HS-27A (cell line): ENCODE measurements at places on chromosomes 16 and 17.

GRCh38 chr17:45225051-45225700 lies 3.5 kb downstream of the FMNL1 start:
- no peak for DNase-seq

GRCh38 chr17:68006797-68007196 lies 10.5 kb upstream of the C17orf58 start:
- DNase-seq = no peak

DNA sequence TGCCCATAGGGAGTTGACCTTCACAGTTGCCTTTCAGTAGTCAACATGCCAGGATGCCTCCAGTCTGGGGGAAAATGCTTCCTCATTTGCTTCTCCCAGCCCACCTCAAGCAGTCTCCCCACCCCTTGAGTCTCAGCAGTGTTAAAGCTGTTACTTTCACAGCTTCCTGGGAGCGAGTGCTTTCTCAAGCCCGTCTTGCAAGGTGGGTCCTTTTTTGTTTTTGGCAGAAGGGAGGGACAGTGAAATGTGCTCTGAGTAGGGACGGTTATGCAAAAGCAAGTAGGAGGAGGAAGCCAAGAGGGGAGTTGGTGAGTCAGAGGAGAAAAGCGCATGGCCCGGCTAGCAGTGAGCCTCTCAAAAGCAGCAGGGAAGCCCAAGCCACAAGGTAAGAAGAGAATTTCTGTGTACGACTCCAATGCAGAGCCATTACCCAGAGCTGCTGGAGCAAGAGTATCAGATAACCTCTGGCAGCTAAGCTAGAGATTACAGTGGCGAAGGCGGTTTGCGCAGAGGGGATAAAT lies at the start of gene CHST4:
Gene CHST4 (plus strand): TSS at position 316 of the 521 bp plus-strand sequence. CDS start 10,252 bp downstream, outside the sequence.
- no peak for DNase-seq

DNA sequence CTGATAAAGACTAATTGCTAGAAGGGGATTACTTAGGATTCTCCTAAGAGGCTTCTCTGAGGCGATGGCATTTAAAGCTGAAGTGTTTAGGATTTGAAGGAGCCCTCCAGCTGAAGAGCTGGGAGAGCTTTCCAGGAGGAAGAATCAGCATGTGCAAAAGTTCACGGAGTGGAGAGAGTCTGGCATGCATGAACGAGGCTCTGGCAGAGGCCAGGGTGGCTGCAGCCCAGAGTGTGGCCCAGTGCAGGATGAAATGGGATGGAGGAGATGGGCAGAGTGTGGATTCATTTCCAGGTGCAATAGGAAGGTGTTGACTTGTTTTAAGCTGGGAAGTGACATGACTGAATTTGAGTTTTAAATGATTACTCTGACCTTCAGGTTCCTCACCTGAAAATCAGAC lies 249.0 kb upstream of the CCL2 start:
- DNase-seq = no peak

GRCh38 chr17:33901085-33901484 lies 354.0 kb upstream of the CCL2 start:
- DNase-seq = no peak

- DNase-seq = no peak
Measured at GRCh38 chr16:15576960-15577958, 65.7 kb downstream of the MARF1 start.

- DNase-seq = no peak
Measured at GRCh38 chr17:68676856-68677255, 75.7 kb upstream of the FAM20A start.

- no peak for DNase-seq
Measured at GRCh38 chr16:86565644-86566511, 751 bp upstream of the FOXC2 start.
